ENCODE measurements at places on chromosomes 1 and 21.

DNA sequence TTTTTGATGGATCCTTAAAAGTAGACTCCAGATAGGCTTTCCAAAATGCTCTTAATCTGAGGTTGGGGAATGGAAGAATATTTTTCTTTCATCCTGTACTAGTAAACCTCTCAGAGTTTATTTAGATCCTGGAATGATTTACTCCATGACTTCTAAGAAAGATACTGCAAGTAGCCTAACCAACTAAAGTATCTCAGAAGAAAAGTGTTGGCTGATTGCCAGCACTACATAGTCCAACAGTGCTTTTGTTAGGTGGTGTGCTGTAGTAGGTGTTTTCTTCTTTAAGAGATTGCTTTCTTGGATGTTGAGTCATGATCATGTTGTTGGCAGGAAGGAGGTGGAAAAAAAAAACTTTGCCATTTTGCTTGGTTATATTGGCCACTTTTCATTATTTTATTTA lies 119.8 kb downstream of the OSBPL9 start:
- no peak for DNase-seq

- no peak for DNase-seq
Observed at GRCh38 chr1:160260406-160261382, 1.7 kb downstream of the DCAF8 start.

DNA sequence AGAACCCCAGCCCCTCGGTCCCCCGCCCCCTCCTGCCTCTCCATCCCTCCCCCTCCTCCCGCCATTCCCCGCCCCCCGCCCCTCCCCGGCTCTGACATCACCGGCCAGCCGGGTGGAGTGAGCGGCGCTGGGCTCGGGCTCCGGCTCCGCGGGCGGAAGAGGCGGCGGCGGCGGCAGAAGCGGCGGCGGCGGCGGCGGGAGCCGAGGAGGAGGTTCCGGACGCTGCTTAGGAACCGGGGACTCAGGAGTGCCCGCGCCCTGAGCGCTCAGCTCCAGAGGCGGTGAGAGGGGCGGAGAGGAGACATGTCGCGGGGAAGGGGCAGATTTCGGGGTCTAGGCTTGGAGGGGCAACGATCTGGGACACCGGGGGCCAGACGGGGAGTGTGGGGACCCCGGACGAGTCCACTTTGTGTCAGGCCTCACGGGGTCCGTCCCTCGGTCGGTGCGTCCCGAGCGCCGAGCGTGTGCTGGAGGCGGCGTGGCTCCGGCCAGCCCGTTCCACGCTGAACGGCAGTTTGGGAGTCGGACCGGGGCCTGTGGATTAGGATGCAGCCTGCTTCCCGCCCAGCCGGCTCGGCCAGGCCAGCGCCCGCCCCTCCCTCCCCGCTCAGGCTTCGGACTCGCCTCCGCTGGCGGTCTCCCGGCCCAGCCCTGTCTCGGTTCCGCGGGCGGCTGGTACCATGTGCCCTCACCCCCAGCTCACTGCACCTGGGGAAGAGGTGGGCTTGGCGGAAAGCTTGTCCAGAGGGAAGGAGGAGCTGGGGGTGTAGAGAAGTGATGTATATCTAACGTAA lies at the start of gene PEA15:
Gene PEA15, plus strand, starts transcription at position 143 of the 794 bp plus-strand sequence. CDS start 6,161 bp downstream, outside the sequence.
- DNase-seq = peak; percentile 75

DNA sequence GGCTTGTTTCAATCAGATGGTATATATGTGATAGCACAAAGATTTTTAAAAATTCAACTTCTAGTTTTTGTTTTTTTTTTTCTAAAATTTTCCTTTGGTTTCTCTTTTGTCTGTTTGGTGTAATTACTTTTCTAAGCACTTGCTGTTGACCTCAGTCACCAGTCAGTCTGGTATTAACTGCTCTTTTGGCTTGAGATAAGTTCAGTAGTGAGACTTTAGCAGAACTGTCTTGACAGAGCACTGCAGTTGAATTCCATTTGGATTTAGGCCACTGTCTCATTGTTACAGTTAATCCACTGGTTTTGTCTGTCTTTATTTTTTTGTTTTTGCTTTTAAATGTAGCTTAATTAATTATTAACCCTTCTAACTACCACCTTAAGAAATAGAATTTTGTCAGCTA lies 36.2 kb downstream of the OSBPL9 start:
- no peak for DNase-seq

- DNase-seq = no peak
Observed at GRCh38 chr1:198598796-198599321, 40.0 kb upstream of the PTPRC start.

DNA sequence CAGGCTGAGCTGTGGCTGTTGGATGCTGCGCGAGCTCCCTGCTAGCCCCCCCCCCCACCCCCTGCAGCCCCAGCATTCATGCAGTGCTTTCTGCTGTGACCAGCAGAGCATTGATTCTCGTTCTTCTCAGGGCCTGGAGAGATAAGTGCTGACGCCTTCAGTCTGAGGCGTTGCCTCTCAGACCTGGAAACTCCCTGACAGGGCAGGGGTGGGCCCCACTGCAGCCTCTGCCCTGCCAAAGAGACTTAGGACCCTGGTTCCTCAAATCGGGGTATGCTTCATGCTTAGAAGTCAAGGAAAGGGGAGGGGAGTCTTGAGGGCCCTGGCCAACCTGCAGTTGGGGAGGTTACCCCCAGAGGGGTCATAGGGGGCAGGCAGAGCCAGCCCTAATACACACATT lies 38.5 kb downstream of the PTPRF start:
- no peak for DNase-seq

DNA sequence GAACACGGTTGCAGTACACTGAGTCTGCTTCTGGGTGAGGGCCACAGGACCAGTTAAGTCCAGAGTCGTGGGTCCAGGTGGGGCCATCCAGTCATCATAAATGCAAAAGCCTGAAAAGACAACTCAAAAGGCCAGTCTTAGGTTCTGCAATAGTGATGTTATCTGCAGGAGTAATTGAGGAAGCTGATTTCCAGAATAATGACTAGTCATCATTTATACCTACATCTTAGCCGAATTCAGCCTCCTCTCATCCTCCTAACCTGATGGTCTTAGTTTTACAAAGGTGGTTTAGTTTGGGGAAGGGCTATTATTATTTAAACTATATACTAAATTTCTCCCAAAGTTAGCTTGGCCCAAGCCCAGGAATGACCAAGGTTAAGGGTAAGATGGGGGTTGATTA lies 23.5 kb upstream of the SLC5A9 start:
- DNase-seq = no peak

DNA sequence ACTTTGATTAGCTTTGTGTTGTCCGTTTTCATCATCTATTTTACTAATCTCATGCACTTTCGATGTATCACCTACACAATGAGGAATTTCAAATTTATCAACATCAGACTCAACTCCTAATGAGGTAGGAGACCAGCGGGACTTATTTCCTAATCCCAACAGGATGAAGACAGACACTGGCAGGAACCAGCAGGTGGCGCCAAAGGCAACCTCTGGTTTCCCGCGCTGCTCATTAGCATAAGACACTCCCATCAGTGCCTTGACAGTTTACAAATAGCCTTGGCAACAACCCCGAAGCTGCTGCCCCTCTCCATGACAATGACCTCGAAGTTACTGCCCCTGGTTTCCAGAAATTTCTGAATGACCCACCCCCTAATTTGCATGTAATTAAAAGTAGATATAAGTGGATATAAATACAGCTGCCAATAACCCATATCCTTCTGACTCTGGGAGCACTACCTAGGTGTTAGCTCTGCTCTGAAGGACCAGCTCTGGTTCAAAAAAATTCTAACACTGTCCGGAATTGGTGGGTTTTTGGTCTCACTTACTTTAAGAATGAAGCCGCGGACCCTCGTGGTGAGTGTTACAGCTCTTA lies 974.8 kb downstream of the ADGRL2 start:
- peak; percentile 34 for DNase-seq

GRCh38 chr1:22090867-22091266 lies 38.4 kb downstream of the CDC42 start:
- no peak for DNase-seq

DNA sequence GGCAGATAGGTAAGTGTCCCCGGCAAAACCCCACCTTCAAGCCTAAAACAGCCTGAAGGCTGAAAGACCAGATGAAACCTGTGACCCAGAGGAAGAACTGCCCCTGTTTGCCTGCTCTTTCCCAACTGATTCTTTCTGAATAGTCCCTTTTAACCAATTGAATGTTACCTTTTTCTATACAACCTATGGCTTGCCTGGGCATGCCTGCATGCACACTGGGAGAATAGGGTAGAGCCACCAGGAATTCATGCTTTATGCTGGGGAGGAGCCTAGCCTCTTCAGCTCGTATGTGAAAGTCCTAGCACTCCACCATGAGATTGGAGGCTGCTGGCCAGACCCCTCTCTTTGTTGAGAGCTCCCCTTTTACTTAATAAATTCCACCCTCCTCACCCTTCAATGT lies 340.0 kb downstream of the PTBP2 start:
- no peak for DNase-seq

DNA sequence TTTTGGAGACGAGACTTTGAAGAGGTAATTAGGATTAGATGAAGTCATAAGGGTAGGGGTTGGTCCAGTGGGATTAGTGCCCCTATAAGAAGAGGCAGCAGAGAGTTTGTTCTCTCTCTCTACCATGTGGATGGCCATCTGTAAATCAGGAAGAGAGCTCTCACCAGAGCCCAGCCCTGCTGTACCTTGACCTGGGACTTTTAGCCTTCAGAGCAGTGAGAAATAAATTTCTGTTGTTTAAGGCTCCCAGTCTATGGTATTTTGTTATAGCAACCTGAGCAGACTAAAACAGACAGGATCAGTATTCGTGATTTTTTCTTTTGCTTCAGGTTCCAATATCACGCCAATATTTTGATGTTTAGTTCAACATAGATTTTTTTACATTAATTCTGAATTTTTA lies 30.0 kb downstream of the TBX15 start:
- no peak for DNase-seq

DNA sequence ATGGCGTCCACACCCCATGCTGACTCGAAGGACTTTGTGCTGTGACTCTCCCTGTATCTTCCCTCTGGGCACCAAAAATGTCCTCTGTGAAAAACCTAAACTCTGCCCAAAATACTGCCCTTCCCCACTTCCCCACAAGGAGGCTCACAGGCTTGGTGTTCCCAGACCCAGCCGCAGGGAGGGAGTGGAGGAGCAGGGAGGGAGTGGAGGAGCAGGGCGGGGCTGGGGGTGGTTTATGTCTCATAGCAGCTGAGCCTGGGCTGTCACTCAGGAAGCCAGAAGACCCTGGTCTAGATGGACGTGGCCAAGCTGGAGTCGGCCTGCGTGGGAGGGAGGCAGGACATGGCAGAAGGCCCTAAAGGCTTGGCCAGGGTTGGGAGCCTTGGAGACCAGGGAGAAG lies 461.7 kb downstream of the PTPRU start:
- DNase-seq = no peak
